ENCODE measurements at places on chromosomes 7 and 10. TPM values are rescaled to one million over a fixed set of nuclear protein-coding genes. Genes with fewer than 3 reads are reported as not detected.

DNA sequence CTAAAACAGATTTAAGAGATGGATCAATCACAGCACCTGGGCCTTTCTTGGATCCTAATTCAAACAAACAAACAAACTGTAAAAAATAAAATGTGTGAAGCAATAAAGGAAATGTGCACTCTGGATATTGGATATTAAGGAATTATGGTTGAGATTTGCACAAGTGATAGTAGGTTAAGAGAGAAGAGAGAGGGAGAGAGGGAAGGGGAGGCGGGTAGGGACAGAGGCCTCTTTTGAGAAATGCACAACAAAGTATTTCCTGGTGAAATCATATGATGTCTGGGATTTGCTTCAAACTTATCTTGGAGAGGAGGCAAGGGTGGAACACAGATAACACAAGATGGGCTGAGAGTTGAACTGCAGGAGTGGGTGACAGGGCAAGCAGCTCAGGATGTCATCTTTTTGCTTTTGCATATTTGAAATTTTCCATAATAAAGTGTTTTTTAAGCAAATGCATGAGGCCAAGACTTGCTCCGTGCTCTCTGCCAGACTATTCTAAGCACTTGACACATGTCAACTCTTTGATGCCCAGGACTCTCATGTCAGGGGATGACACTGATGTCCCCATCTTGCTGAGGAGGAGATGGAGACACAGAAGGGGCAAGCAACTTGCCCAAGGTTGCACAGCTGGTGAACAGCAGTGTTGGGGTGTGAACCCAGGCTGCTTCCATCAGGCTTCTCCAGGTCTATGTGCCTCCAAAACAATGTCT lies 9.1 kb upstream of the AEBP1 start:
- DNase-seq = no peak

The SORBS1 gene
- total RNA-seq = 4.2 TPM

The SP4 gene
- total RNA-seq = 5.4 TPM

The SPDYE2 gene
- not detected for total RNA-seq

The NPSR1 gene
- total RNA-seq = not detected

Data from glomerular endothelial cell (primary cell).